ENCODE measurements at places on chromosomes 1 and 21. TPM values are rescaled to one million over a fixed set of nuclear protein-coding genes. Genes with fewer than 3 reads are reported as not detected.

The FAM177B gene
- total RNA-seq, result not detected

The NSUN4 gene
- total RNA-seq, result 24.8 TPM

The FLG2 gene
- total RNA-seq, result not detected

The KCTD3 gene
- 59.4 TPM for total RNA-seq

The AIM2 gene
- 1.5 TPM for total RNA-seq

All from sciatic nerve (tissue), 2 donors.